Chondrocyte (in vitro differentiated cells): ENCODE measurements at places on chromosomes 2 and 18. TPM values are rescaled to one million over a fixed set of nuclear protein-coding genes. Genes with fewer than 3 reads are reported as not detected.

Gene INO80D
- 14.5 to 18.5 TPM (median 15.6 TPM) in 3 replicates for total RNA-seq

Gene POTEI
- total RNA-seq = 0.07 to 1.2 TPM (median 1.0 TPM) in 3 replicates

DNA sequence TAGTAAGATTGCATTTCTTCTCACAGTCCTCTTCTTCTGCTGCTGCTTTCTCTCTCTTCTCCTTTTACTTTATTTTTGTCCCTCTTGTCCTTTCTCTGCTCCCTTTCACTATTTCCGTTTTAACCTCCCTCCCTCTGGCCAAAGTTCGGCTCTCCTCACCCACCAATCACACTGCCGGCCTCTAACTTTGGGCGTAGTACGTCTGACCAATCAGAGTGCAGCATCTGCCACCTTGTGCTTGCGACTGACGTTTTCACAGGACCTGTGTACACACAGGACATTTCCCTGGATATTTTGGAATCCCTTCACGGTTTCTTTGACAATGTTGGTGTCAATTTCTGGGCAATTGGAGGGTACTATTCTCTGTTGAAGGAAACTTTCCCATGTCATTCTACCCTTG lies 22.6 kb upstream of the ICOS start:
- no peak overlapping the region for H3K4me3 ChIP-seq
- H3K36me3 ChIP-seq = no peaks in the 10 kb centered on the region
- H3K27me3 ChIP-seq = peaks cover 3% of the 10 kb centered on the region
- DNase-seq = no peak

GRCh38 chr2:232330068-232330999 lies 48.2 kb upstream of the ALPP start:
- no peak overlapping the region for H3K4me3 ChIP-seq
- peak; percentile 76 for DNase-seq
- H3K4me1 ChIP-seq = peaks cover 3% of the 10 kb centered on the region

- no peaks in the 10 kb centered on the region for H3K36me3 ChIP-seq
- peaks cover 17% of the 10 kb centered on the region for H3K4me1 ChIP-seq
- H3K4me3 ChIP-seq = no peak overlapping the region
- no peak overlapping the region for H3K27ac ChIP-seq
- peaks cover 3% of the 10 kb centered on the region for H3K27me3 ChIP-seq
- DNase-seq = no peak
Observed at GRCh38 chr2:85061896-85062295, 71.3 kb upstream of the TCF7L1 start.

DNA sequence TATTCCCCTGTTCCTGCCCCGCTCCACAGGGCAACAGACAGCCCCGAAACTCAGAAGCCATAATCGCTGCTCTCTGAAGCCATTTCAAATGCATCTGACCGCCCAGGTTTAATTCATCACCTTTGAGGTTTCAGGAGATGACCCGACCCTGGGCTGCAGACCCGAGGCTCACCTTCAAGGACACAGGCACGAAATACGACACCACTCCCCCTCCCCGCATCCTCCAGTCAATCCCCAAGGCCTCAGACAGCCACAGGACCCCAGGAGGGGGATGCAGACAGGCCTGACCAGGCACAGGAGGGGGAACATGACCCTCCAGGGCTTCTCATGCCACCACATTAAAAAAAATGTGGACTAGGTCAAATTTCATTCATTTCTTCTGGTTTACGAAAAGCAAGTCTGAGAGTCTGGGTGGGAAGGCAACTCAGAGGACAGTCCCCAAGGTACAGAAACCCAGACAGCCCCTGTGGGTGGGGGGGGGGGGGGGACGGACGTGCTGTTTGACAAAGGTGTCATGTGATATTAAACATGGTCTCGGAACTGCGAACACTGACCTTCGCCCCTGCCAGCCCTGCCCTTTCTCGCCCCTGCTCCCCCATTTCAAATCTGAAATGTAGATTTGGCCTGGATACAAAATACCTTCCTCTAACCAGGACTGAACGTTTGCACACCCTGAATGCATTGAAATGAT lies 142.9 kb downstream of the BCL11A start:
- H3K4me1 ChIP-seq = peaks cover 10% of the 10 kb centered on the region
- no peak overlapping the region for H3K4me3 ChIP-seq
- no peak for DNase-seq
- H3K27me3 ChIP-seq = peaks cover 3% of the 10 kb centered on the region

- H3K27ac ChIP-seq = no peak overlapping the region
- peaks cover 7% of the 10 kb centered on the region for H3K27me3 ChIP-seq
- DNase-seq = no peak
- no peaks in the 10 kb centered on the region for H3K36me3 ChIP-seq
- no peaks in the 10 kb centered on the region for H3K4me1 ChIP-seq
Observed at GRCh38 chr2:41116106-41116797, 664.4 kb upstream of the SLC8A1 start.

GRCh38 chr2:121093692-121094091 lies 191.3 kb downstream of the TFCP2L1 start:
- no peak for DNase-seq
- H3K27me3 ChIP-seq = peaks cover 33% of the 10 kb centered on the region
- no peaks in the 10 kb centered on the region for H3K36me3 ChIP-seq
- peaks cover 3% of the 10 kb centered on the region for H3K4me1 ChIP-seq
- no peak overlapping the region for H3K27ac ChIP-seq
- H3K4me3 ChIP-seq = no peak overlapping the region

- H3K36me3 ChIP-seq = no peaks in the 10 kb centered on the region
- no peak for DNase-seq
- no peaks in the 10 kb centered on the region for H3K27me3 ChIP-seq
- H3K4me1 ChIP-seq = peaks cover 62% of the 10 kb centered on the region
- H3K4me3 ChIP-seq = no peak overlapping the region
Observed at GRCh38 chr2:156430980-156431358, 5.2 kb upstream of the GPD2 start.

DNA sequence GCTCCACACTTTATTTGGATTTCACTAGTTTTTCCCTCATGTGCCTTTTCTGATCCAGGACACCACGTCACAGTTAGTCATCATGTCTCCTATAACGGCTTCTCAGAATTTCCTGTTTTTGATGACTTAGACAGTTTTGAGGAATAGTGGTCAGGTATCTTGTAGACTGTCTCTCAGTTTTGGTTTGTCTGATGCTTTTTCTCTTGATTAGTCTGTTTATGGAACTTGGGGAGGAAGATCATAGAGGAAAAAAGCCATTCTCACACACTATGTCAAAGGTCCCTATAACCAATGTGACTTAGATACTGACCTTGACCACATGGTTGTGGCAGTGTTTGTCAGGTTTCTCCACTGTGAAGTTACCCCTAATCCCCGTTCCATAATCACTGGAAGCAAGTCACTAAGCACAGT lies 89.0 kb downstream of the RAPH1 start:
- H3K4me1 ChIP-seq = peaks cover 27% of the 10 kb centered on the region
- DNase-seq = no peak
- H3K27ac ChIP-seq = peak overlapping the region; percentile 87
- no peaks in the 10 kb centered on the region for H3K27me3 ChIP-seq
- H3K4me3 ChIP-seq = no peak overlapping the region
- H3K36me3 ChIP-seq = peaks cover 31% of the 10 kb centered on the region

DNA sequence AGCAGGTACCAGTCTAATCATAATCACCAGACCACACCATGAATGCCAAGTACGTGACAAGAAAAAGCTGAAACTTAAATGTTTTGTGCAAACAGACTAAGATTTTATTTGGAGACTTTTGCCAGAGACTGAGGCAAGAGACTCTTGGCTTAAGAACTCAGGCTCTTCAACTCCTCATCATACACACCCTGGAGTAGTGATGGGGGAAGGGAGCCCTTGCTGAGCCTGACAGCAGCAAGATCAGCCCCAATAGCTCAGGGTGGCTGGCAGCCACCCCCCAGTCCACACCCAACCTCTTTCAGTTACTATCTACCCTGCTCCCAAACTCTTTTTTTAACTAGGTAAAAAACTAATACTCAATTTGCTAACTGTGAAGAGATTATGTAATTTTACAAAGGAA lies 114.8 kb downstream of the CCBE1 start:
- peaks cover 6% of the 10 kb centered on the region for H3K27me3 ChIP-seq
- H3K36me3 ChIP-seq = no peaks in the 10 kb centered on the region
- no peak overlapping the region for H3K27ac ChIP-seq
- no peak for DNase-seq
- no peaks in the 10 kb centered on the region for H3K4me1 ChIP-seq

- H3K36me3 ChIP-seq = no peaks in the 10 kb centered on the region
- DNase-seq = no peak
- H3K27me3 ChIP-seq = peaks cover 8% of the 10 kb centered on the region
- no peak overlapping the region for H3K27ac ChIP-seq
Observed at GRCh38 chr2:65605058-65605742, 172.8 kb upstream of the SPRED2 start.

- no peak for DNase-seq
- H3K4me3 ChIP-seq = no peak overlapping the region
- no peaks in the 10 kb centered on the region for H3K36me3 ChIP-seq
- peaks cover 25% of the 10 kb centered on the region for H3K4me1 ChIP-seq
- peaks cover 4% of the 10 kb centered on the region for H3K27me3 ChIP-seq
Observed at GRCh38 chr2:62568983-62569837, 63.2 kb upstream of the TMEM17 start.

DNA sequence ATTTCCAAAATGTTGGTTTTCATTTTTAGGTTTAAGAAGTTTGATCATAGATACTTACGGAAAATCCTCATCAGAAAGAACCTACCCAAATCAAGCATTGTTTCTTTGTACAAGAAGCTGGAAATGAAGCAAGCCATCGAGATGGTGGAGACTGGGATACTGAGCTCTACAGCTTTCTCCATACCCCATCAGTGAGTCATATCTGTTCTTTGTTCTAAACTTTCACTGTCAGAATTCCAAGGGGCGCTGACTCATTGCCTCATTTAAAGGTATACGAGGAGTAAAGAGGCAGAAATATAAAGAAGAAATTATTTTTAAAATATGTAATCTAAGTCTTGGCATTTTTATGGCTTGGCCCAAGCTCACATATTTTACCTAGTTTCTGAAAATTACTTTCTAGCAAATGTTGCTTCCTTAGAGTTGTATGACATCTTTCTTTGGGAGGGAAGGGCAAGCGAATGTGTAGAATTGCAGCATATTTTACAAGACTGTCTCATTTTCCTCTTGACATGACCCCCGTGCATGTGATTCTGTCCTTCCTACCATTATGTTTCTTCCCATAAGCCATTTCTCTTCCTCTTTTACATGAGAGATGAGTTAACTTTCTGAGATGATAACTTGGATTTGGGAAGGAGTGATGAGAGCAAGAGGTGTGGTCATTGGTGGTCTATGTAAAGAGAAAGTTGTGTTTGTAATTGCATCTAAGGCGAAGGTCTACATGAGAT lies 41.2 kb downstream of the SLC9A4 start:
- peak overlapping the region; percentile 83 for H3K27ac ChIP-seq
- no peaks in the 10 kb centered on the region for H3K36me3 ChIP-seq
- no peaks in the 10 kb centered on the region for H3K27me3 ChIP-seq

- peak overlapping the region; percentile 74 for H3K27ac ChIP-seq
- no peak for DNase-seq
- no peaks in the 10 kb centered on the region for H3K36me3 ChIP-seq
- no peaks in the 10 kb centered on the region for H3K27me3 ChIP-seq
- no peak overlapping the region for H3K4me3 ChIP-seq
Observed at GRCh38 chr2:143901185-143901842, 618.6 kb downstream of the ZEB2 start.

DNA sequence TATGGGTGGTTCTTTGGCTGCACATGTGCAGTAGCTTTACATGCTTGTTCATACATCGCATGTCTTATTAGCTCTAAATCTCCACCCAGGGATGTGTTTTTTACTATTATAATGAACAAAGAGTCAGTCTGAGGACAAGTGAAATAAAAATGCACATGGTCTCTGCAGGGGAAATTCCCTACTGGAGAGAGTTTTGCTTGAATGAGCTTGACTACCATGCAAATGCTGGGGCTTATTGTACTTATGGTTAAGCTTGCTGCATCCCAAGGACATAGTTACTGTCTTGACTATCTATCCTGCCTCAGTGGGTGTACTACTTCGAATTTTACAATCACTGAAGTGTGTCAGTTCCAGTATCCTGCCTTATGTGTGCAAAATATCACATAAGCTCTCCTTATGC lies 362.7 kb downstream of the TDRD15 start:
- no peaks in the 10 kb centered on the region for H3K4me1 ChIP-seq
- no peaks in the 10 kb centered on the region for H3K36me3 ChIP-seq
- no peaks in the 10 kb centered on the region for H3K27me3 ChIP-seq
- H3K4me3 ChIP-seq = no peak overlapping the region
- H3K27ac ChIP-seq = no peak overlapping the region

- no peak for DNase-seq
- H3K4me3 ChIP-seq = no peak overlapping the region
- peaks cover 2% of the 10 kb centered on the region for H3K36me3 ChIP-seq
- no peaks in the 10 kb centered on the region for H3K27me3 ChIP-seq
Observed at GRCh38 chr18:47912343-47912742, 18.1 kb downstream of the SMAD2 start.

DNA sequence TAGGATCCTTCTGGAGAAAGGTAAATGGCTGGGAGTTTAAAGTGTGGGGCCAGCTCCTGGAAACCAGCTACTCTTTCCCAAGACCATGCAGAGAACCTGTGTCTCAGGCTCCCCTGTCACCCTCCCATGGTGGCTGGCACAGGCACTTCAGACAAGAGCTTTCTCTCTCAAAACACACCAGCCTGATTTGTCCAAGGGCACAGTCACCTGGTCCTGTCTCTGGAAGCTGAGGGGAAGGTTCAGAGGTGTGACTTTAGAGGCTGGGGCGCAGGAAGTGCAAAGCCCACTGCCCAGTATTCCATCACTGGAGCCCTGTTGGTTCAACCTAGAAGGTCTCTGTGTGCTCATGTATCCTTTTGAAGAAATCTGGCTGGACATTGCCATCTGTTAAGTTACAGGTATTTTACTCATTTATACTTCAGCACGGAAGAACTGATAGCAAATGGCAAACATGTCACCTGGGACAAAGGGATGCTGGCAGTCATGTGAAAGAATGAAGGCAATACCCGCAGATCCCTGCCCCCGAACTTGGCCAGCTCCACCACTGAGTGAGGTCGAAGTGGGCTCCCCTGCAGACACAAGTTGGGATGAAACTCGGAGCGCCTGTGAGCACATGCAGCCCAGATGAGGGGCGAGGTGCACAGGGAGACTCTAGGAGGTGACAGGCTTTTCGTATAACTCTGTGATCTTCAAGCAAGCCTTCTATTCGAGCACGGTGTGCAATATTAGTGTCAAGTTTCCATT lies 96.9 kb upstream of the MGAT4A start:
- H3K36me3 ChIP-seq = peaks cover 28% of the 10 kb centered on the region
- peaks cover 6% of the 10 kb centered on the region for H3K4me1 ChIP-seq
- H3K27ac ChIP-seq = no peak overlapping the region
- H3K4me3 ChIP-seq = no peak overlapping the region
- peaks cover 7% of the 10 kb centered on the region for H3K27me3 ChIP-seq

GRCh38 chr2:227816507-227817294 lies 3.1 kb downstream of the CCL20 start:
- H3K27me3 ChIP-seq = no peaks in the 10 kb centered on the region
- H3K4me1 ChIP-seq = peaks cover 77% of the 10 kb centered on the region
- DNase-seq = no peak
- H3K4me3 ChIP-seq = peak overlapping the region; percentile 64
- peak overlapping the region; percentile 87 for H3K27ac ChIP-seq
